ENCODE measurements at places on chromosomes 4 and X.

DNA sequence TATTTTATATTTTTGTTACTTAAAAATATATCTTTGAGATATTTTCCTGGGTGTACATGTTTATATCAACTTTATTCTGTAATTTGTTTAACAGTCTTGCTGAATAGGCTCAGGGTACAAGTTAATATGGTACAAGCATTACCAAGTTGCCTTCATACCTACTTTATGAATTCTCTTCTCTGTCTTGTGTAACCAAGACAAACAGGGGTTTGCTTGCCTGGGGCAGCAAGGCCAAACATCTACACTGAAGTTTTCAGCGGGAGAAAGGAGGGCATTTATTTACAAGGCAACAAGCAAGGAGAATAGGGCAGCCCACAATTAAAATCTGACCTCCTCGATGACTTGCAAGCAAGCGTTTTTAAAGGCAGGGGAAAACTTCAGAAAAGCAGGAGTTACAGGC, 24.2 kb downstream of the PPP4R3C start:
- no peak for DNase-seq

- DNase-seq, result no peak
Observed at GRCh38 chr4:180769791-180770190, 1473.4 kb upstream of the TENM3 start.

DNA sequence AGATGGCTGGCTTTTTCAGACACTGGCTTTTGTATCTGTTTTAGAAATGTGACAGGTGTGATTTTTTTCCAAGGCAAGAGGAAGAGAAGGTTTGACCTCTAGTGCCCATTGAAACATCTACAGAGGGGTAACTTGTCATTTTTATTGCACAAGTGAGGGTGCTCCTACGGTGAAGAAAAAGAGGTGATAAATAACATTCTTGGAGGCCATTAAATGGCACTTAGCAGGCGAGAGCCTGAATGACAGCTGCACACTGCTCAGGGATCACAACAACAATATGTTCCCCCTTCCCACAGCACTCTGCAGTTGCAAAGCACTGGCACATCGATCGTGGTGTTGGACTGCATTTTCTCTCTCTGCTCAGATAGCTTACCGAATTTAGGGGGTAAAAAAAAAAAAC, 22.9 kb downstream of the FAM184B start:
- DNase-seq, result no peak

DNA sequence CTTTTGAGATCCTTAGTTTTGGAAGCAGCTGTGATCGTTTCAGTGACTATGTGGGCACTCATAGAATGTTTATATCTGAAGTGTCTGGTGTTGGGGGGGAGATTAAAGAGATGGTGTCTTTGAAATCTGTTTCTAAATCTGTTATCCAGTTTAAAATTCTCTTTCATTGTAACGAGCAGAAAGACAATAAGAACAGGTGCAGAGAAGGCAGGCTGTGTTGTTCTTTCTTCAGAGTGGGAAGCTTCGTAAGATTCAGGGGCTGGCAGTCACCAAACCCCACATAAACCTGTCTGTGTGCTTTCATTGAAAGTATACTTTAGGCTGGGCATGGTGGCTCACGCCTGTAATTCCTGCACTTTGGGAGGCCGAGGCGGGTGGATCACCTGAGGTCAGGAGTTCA, 16.3 kb upstream of the DHRSX start:
- no peak for DNase-seq

DNA sequence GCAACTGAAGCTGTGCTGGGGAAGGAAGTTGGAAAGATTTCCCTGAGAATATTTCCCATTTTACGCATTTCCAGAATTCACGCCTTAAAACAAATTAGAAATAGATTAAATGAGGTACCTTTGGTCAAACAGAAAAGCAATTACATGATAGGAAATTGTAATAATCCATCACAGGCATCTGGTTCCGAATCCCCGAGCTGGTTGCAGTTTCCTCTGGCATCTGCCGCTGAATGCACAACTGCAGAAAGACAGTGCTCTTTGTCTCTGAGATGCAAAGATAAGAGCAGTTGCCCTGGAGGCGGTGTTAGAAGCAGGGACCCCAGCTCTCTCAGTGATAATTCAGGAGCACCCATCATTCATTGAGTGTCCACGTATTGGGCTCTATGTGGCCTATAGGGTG, 224.4 kb downstream of the LDB2 start:
- no peak for DNase-seq

DNA sequence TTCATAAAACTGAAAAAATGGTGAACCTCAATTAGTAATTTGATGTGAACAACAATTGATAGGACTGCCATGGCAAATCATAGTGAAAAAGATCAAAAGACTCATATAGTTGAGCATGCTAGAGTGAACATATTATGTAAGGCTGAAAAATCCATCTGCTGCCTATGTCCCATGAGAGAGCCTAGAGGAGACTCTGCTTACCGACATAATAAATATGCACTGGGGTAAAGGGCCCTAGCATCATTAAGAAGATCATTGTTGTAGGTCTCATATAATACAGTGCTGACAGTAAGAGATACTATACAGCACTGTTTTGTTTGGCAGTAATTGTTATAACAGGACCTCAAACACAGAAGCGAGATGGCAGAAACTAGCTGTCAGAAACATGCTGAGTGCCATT, 229.0 kb downstream of the PABPC4L start:
- DNase-seq, result no peak

DNA sequence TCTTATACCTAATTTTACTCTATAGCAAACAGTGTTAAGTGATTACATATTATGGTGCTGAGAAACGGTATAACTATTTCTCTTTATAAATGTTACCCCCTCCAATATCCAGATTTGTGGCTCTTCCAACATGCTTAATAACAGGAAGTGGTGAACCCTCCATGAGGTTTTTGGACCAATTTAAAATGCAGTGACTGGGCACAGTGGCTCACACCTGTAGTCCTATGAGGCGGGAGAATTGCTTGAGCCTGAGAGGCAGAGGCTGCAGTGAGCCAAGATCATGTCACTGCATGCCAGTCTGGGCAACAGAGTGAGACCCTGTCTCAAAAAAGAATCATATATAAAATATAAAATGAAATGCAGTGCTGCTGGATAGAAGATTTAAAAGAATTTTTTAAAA, 137.3 kb downstream of the MGST2 start:
- DNase-seq, result no peak

DNA sequence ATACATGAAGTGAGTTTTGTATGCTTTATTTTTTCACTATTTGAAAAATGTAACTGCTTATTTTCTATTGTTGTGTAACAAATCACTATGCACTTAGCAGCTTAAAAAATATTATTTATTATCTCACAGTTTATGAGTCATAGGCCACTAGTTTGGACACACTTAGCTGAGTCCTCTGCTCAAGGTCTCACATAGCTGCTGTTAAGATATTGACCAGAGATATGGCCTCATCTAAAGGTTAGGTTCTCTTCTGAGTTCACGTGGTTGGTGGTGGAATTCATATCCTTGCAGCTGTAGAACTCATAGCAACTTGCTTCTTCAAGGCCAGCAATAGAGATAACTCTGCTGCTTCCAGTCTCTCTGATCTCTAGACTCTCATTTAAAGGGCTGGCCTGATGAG, 534.4 kb downstream of the SPRY1 start:
- no peak for DNase-seq
